ENCODE measurements at places on chromosomes 12 and 14. TPM values are rescaled to one million over a fixed set of nuclear protein-coding genes. Genes with fewer than 3 reads are reported as not detected.

The SDS gene
- total RNA-seq, result not detected

GRCh38 chr14:71208702-71209357 is 301.6 kb downstream of the PCNX1 start:
- DNase-seq, result peak; percentile 9
- peaks cover 10% of the 10 kb centered on the region for H3K4me1 ChIP-seq
- H3K27ac ChIP-seq, result no peak overlapping the region

The P2RX2 gene
- not detected for total RNA-seq

DNA sequence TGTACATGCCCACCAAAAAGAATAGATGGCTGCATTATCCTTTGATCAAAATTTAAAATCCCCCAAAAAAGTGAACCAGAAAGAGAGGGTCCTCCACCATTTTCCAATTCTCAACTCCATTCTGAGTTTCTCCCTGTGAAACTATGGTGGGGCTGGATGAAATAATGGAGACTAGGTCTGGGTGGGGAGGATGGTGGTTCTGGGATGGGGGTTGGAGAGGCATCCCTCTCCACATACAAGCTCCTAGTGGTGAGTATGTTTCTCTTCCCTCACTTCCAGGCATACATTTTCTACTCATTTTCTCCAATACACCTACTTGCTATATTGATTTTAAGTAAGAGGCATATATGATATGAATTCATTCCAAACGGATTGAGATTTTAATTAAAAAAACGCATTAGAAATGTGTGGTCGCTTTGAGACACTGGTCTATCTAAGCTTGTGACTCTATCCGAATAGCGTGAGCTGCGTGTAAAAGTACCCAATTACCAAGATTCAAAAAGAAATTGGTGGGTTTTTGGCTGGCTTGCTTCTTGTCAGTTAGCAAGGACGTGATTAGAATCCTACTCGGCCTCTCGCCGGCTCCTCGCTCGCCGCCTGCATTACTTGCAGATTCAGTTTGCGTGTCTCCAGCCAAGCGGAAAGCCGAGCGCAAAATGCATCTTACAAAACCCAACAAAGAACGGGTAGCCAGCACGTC is 3.4 kb downstream of the ASCL1 start:
- peaks cover 84% of the 10 kb centered on the region for H3K27me3 ChIP-seq
- no peak overlapping the region for H3K4me3 ChIP-seq
- no peaks in the 10 kb centered on the region for H3K36me3 ChIP-seq
- H3K4me1 ChIP-seq, result peaks cover 28% of the 10 kb centered on the region
- DNase-seq, result no peak

- no peak overlapping the region for H3K27ac ChIP-seq
- H3K27me3 ChIP-seq, result no peaks in the 10 kb centered on the region
- no peaks in the 10 kb centered on the region for H3K4me1 ChIP-seq
- no peak for DNase-seq
- H3K36me3 ChIP-seq, result peaks cover 8% of the 10 kb centered on the region
These were observed 289.3 kb downstream of the FBXL14 start for GRCh38 chr12:1305063-1305434.

DNA sequence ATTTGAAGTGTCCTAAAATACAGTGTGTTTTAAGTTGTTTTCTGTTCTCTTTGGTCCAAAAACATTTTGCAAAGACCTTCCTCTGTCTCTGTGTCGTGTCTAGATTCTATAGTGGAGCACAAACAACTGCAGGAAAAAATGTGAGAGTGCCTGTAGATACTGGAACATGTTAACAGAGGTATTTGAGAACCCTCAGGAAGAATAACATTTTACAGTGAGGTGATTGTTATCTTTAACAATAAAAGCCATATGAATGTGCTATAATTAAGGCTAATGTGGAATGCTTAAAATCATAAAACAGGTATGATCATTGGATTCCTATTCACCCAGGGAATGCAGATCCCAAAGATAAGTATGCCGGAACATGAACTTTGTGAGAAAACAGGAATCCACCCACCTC is 98.0 kb downstream of the SAMD4A start:
- no peaks in the 10 kb centered on the region for H3K36me3 ChIP-seq
- peaks cover 6% of the 10 kb centered on the region for H3K4me1 ChIP-seq
- H3K4me3 ChIP-seq, result no peak overlapping the region
- H3K27ac ChIP-seq, result no peak overlapping the region
- peaks cover 27% of the 10 kb centered on the region for H3K27me3 ChIP-seq
- DNase-seq, result no peak
